ENCODE measurements at places on chromosomes 4 and X.
A peak's percentile ranks its signal among the peaks of the same experiment; 100 is the strongest.

DNA sequence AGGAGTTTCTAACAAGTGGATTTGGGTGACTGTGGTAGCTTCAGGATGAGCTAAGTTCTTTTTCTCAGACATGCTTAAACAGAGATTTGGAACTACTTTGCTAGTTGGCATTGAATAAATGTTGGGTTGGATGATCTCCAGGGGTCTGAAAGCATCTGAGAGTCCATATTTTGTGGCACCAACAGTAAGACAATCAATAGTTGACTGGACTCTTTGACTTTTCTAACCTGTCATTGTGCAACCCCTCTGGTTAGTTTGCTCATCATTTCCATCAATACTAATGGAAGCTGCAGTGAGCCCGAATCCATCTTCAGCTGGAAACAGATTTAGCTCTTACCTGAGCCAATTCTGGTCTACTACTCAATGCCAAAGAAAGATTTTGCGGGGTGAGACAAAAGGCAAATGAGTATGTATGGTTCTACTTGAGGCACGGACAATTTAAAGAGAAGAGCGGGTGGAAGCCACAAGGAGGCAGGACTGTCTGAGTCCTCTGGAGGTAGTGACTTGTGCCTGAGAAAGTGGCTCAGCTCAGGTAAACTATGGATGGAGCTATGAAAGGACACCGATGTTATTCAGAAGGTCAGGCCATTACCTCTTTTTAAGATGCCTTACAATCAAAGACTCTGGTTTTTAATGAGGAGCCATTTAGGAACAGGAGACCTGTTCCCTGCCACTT lies 118.7 kb downstream of the MID1IP1 start:
- DNase-seq = no peak

DNA sequence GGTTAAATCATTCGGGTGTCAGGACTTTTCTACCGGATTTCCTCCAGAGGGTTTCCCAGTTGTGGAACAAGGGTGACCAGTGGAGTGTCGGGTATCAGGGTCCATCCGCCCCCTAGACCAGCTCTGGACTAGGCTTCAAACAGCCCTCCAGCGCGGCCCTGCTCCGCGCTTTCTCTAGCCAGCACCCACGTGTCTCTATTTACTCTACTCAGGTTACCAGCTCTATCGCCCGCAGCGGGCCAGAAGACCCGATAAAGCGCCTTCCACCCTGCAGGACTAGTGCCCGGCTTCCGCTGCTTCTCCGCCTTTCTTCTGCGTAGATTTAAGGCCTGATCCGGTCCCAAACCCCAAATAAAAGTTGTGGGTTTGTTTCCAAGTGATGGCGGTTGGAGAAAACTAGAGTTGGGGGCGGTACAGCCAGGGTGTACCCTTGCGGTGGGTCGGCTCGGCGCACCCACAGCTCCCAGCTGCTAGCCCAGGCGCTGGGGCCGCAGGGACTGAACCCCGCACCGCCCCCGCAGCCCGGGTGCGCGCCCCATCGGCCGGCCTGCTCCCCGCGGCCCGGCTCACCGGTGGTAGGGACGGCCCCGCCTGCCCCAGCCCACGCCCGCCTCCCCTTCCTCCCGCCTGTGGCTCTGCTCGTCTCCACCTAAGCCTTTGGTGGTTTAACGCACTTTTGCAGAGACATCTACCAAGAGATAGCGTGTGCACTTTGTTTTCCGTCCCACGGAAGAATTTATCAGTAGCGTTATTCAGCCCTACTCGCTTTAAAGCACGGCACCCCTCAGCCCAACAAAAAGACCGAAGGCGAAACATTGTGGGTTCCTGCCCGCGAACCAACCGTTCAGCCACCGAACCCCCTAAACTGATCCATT lies 2.1 kb downstream of the LEF1 start:
- no peak for DNase-seq

DNA sequence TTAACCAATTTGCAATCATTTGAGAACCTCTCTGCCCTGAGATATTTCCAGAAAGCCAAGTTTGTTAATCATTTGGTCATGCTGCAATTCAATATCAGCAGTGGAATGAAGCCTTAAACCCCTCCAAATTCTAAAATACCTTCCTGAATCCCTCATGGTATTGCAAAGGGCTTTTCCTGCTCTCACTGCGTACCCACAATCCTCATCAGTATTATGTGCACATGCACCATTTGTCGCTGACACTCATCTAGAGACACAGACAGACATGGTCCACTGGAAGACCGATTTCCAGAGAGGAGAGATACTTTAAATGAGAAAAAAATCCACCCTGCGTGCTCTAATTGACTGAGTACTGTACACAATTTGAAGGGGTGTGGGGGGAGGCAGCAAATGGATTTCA lies 104.4 kb downstream of the GPC3 start:
- no peak for DNase-seq

DNA sequence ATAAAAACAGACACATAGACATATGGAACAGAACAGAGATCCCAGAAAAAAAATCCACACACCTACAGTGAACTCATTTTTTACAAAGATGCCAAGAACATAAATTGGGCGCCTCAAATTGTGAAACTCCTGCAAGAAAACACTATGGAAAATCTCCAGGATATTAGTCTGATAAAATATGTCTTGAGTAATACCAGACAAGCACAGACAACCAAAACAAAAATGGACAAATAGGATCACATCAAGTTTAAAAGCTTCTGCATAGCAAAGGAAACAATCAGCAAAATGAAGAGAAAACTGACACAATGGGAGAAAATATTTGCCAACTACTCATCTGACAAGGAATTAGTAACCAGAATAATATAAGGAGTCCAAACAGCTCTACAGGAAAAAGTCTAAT lies 337.3 kb upstream of the DIPK2B start:
- DNase-seq = no peak

DNA sequence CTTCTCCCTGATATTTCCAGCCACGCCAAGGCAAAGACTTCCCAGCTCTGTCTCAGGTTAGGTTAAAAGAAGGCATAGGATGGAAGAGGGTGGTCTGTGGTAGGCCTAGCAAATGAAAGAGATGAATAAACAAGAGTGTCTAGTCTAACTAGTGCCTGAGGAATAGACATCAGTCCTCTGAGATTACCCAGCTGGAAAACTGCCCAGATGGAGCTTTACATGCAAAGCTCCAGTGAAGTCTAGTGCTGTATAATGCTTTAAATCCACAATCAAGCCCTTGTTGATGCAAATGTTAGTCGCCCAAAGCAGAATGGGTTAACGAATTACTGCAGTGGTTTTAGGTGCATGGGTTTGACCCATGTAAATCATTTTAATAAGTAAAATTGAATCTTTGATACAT lies 24.8 kb upstream of the GUCY1B1 start:
- DNase-seq = no peak

DNA sequence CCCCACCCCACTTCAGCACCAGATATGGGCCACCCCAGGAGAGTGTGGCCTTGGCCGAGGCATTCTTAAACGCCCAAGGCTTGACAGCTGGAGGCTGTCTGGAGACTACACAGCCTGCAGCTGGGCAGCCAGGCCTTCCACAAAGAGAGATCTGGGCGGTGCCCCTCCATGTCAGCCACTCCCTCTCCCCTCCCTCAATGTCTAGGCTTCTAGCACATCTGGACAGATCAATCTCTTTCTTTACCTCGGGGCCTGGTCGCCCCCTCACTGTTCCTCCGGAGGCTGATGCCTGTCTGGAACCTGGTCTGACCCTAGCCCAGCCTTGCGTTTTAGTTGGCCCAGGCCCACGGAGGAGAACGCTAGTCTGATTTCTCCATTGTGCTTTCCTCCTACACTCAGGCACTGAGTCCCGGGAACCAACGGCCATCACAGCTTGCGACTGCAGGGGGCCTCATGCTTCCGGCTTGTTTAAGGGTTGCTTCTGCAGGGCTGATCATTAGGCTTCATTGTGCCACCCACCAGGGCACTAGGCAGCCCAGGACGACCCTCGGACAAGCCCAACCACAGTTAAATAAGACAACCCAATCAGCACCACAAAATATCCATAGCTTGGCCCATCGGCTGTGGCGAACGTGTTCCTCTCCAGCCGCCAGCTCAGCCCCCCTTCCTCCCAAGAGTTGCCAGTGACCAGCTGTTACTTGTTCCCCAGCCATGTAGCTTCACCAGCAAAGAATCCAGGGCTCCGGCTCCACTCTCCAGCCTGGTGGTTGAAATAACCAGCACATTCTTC lies 200.6 kb downstream of the BCOR start:
- no peak for DNase-seq

GRCh38 chr4:3112609-3113469 lies 38.4 kb downstream of the HTT start:
- DNase-seq = peak; percentile 20

DNA sequence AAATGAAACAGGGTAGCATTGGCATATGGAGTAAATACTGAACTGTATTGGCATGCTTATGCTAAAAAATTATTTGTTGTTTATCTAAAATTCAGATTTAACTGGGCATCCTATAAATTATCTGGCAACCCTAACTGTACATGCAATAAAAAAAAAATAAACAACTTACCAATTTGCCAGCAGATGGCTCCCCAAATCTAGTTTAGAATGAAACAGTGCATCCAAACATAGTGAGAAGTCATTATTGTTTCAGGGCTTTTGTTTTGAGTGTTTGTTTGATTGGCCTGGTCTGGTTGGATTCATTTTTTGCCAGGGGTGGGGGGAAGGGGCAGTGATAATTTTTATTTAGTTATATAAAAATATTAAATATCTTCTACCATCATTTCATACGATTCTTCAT lies 12.8 kb upstream of the NSUN7 start:
- peak; percentile 30 for DNase-seq

DNA sequence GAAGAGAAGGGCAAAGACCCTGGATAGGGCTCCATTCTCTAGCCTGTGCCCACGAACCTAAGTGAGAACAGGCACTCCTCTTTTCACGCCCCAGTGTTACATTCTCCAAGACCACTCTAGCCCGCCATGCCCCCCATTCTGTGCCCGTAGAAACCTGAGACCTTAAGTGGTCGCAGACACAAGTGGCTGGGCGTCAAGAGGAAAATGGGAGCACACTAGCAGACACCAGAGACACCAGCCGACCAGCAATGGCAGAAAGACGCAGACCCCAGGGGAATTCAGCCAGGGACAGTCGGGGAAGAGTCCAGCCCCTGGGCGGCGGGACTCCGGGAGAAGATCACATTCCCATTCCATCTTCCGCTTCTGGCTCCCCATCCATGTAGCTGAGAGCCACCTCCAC lies 2027.9 kb downstream of the PCDH7 start:
- no peak for DNase-seq

DNA sequence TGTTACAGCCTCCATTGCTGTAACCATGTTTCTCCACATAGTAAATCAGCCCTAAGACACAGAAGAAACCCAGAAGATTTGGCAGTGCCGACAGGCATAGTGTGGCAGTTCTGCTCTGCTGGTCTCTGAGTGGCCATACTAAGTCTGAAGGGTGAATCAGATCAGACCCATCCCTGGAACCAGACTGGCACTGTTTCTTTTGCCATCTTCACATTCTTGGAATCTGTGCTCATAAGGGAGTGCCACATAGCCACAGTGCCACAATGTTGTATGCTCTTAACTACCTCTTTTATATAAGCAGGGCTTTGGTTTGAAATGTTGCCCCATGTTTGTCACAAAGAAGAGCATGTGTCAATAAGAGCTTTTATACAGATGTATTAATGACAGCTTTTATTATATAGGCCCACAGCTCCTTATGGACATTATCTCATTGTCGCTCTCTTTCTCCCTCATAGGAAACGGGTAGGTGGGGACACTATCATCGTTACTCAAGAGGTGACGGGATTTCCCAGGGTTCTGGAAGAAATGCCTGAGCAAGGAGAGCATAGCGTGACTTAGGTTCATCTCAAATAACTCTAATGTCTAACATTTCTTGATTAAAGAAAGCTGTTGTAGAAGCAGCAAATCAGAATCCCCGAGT lies 128.2 kb downstream of the CBR4 start:
- no peak for DNase-seq

DNA sequence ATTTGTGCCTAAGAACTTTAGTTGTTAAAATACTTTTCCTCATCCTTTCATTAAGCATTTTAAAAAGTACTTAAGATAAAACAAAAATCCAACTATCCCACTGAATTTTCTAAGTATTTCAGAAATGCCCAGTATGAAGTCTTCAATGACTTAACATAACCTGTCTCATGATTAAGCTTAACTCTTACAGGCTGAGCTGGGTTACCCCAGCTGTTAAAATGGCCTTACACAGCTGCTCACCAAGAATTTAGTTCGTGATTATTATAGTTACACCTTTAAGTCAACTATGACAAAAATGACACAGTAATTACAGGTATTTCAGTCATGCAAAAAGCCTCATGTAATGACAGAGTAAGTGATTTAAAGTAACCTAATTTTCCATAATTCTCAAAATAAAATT lies 145.7 kb downstream of the FBXW7 start:
- DNase-seq = no peak

- DNase-seq = no peak
Measured at GRCh38 chrX:153983321-153983801, 10.8 kb downstream of the TMEM187 start.

GRCh38 chr4:184416913-184417734 lies 57.2 kb downstream of the IRF2 start:
- DNase-seq = no peak

DNA sequence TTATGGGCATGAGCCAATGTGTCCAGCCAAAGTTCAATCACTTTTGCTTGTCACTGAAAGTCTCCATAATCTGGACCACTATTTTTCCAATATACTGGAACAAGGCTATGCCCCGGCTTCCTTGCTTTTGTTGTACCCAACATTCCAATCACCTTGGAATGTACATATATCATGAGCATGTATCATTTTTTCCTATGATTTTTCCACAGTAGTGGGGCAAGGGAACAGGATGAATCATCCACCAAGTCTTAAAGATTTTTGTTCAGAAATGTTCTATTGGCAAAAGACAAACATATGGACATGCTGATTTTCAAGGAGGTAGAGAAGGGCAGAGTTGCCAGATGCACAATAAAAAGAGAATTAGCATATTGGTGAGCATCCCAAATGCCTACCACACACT lies 548.1 kb upstream of the INTU start:
- DNase-seq = no peak

DNA sequence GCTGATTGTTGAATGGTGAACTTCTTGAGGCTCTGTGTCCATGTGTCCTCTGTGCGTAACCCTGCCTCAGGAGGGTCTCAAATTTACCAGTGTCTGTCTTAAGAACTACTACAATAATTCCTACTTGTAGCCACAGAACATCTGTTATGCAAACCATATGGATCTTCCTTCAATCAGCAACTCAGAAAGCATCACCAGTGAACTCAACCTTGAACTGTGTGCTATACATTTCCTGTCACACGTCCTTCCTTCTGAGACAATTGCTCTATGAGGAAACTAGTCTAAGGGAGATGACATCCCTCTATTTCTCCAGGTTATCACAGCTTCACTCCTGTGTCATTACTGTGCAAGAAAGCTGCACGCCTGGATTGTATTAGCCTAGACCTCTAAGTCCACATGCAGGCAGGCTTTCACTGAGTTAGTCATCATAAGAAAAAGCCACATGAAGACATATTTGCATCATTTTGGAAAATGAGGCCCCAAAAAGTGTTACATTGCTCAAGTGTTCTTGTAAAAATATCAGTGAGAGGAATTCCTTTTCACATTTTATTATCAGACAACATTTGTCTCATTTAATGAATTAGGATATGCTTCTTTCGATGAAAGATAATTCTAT lies 157.8 kb downstream of the AFF2 start:
- DNase-seq = no peak

Data from endothelial cell of umbilical vein (primary cell).